Smooth muscle cell of the pulmonary artery (primary cell): ENCODE measurements at places on chromosomes 16 and 17. TPM values are rescaled to one million over a fixed set of nuclear protein-coding genes. Genes with fewer than 3 reads are reported as not detected.

Gene NPW
- total RNA-seq, result 0.85 and 1.0 TPM in 2 replicates

Gene TCAP
- total RNA-seq, result 0.52 and 0.53 TPM in 2 replicates

Gene CDH3
- 0.66 and 1.1 TPM in 2 replicates for total RNA-seq

Gene PRR15L
- not detected in 2 replicates for total RNA-seq

Gene CDRT4
- 3.4 and 6.7 TPM in 2 replicates for total RNA-seq

Gene PRSS36
- total RNA-seq, result 0.59 and 0.73 TPM in 2 replicates

Gene TK2
- total RNA-seq, result 61.6 and 90.7 TPM in 2 replicates

Gene PRAC1
- not detected in 2 replicates for total RNA-seq

Gene PRKCB
- 0.07 TPM in 1 of 2 replicates, not detected in the other for total RNA-seq

Gene PRSS33
- total RNA-seq, result not detected in 2 replicates

Gene IGF2BP1
- total RNA-seq, result 3.4 and 4.3 TPM in 2 replicates

Gene TLCD3B
- 0.10 and 0.26 TPM in 2 replicates for total RNA-seq

Gene FOXL1
- 16.4 and 17.4 TPM in 2 replicates for total RNA-seq

Gene ETV4
- total RNA-seq, result 1.2 and 1.3 TPM in 2 replicates

Gene MRPL28
- 37.6 and 39.2 TPM in 2 replicates for total RNA-seq

Gene NACA2
- total RNA-seq, result 0.13 TPM in 1 of 2 replicates, not detected in the other

Gene PLXDC1
- 0.50 and 3.5 TPM in 2 replicates for total RNA-seq

Gene DHX58
- total RNA-seq, result 9.5 and 11.3 TPM in 2 replicates

Gene TBC1D3I
- 0.07 and 0.78 TPM in 2 replicates for total RNA-seq

Gene OR1F1
- total RNA-seq, result 0.07 TPM in 1 of 2 replicates, not detected in the other

Gene SYCE1L
- 0.40 TPM in 1 of 2 replicates, not detected in the other for total RNA-seq

Gene CD79B
- total RNA-seq, result 3.6 TPM in 1 of 2 replicates, not detected in the other

Gene RNF222
- not detected in 2 replicates for total RNA-seq

Gene RSAD1
- total RNA-seq, result 13.8 and 25.9 TPM in 2 replicates

Gene P2RX1
- 0.30 and 0.65 TPM in 2 replicates for total RNA-seq

Gene EPX
- total RNA-seq, result not detected in 2 replicates

Gene KRT20
- total RNA-seq, result not detected in 2 replicates

Gene NPIPB8
- 0.13 and 0.52 TPM in 2 replicates for total RNA-seq

Gene IRF8
- not detected in 2 replicates for total RNA-seq

Gene SEZ6
- total RNA-seq, result not detected in 2 replicates

Gene ENDOV
- total RNA-seq, result 28.3 and 35.6 TPM in 2 replicates

Gene KRT27
- total RNA-seq, result not detected in 2 replicates

Gene PMFBP1
- total RNA-seq, result under 0.01 TPM in 1 of 2 replicates, not detected in the other

Gene NGFR
- 0.33 and 0.56 TPM in 2 replicates for total RNA-seq

Gene KIAA0513
- 13.0 and 13.8 TPM in 2 replicates for total RNA-seq

Gene HBZ
- total RNA-seq, result not detected in 2 replicates

Gene MFSD6L
- not detected in 2 replicates for total RNA-seq

Gene MPG
- total RNA-seq, result 130 and 148 TPM in 2 replicates

Gene CDRT15
- total RNA-seq, result not detected in 2 replicates

Gene TP53TG3B
- total RNA-seq, result not detected in 2 replicates

Gene SGCA
- 16.6 and 23.8 TPM in 2 replicates for total RNA-seq

Gene FN3K
- 7.6 and 14.3 TPM in 2 replicates for total RNA-seq

Gene MPP2
- total RNA-seq, result 5.1 and 10.7 TPM in 2 replicates

Gene PDPK1
- total RNA-seq, result 28.9 and 30.2 TPM in 2 replicates

Gene NECAB2
- 0.13 and 0.30 TPM in 2 replicates for total RNA-seq

Gene CDH11
- 572 and 880 TPM in 2 replicates for total RNA-seq

Gene HCRT
- total RNA-seq, result not detected in 2 replicates
